Activated effector memory CD4-positive, alpha-beta T cell treated with Interleukin-2 at 50 U/mL for 16 hours (primary cell): ENCODE measurements at places on chromosomes 3 and 15.

DNA sequence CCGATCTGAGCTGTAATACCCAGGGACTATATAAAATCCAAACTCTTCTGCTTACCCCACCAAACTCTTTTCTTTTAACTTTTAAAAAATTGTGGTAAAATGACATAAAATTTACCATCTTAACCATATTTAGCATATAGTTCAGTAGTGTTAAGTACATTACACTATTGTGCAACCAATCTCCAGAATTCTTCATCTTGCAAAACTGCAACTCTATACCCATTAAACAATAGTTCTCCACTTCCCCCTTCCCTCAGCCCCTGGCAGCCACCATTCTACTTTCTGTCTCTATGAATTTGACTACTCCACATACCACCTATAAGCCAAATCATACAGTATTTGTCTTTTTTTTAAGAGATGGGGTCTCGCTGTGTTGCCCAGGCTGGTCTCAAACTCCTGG lies 38.7 kb downstream of the SENP8 start:
- no peak for DNase-seq

DNA sequence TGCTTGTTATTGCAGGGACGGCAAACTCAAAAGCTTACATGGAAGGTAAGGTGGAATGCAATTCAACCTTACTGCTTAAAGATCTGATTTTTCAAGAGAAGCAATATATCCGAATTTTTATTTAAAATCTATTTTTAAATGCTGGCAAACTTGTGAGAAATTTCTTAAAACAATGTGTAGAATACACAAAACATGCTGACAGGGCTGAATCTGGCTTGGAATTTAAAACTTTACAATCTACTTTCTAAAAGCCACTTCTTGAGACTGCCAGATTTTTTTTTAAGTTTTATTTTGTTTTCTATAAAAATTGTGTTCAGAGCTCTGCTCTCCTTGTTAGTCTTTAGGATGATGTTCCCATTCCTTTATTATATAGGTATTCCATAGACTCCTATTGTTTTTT lies 146.7 kb downstream of the ADAM10 start:
- no peak for DNase-seq

- DNase-seq, result no peak
These were observed 231.3 kb downstream of the KLF13 start for GRCh38 chr15:31557899-31558298.

GRCh38 chr3:194632809-194633348 lies 340 bp downstream of the TMEM44 start:
- no peak for DNase-seq

GRCh38 chr3:28745916-28746617 lies 397.4 kb upstream of the AZI2 start:
- DNase-seq, result no peak

GRCh38 chr3:141773676-141774075 lies 10.5 kb downstream of the GRK7 start:
- DNase-seq, result no peak

GRCh38 chr3:23576379-23576959 lies 229.3 kb upstream of the UBE2E1 start:
- no peak for DNase-seq

DNA sequence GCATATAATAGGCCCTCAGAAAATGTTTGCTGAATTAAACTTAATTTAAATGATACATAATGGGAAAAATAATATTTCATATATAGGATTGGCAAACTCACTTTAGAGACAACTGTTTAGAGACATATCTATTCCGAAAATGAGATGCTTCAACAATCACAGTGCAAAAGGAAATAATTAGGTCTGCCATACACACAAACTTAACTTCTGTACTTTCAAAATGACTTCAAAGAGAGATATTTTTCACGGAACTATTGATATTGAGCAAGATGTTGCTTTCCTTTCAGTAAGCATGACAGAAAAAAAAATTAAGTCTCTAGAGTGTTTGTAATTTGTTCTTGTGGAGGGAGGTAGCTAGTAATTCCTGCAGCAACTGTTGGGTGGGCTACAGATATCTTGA lies 769.5 kb downstream of the TUSC7 start:
- no peak for DNase-seq
